ENCODE measurements at places on chromosomes 1 and 21.
A peak's percentile ranks its signal among the peaks of the same experiment; 100 is the strongest.

DNA sequence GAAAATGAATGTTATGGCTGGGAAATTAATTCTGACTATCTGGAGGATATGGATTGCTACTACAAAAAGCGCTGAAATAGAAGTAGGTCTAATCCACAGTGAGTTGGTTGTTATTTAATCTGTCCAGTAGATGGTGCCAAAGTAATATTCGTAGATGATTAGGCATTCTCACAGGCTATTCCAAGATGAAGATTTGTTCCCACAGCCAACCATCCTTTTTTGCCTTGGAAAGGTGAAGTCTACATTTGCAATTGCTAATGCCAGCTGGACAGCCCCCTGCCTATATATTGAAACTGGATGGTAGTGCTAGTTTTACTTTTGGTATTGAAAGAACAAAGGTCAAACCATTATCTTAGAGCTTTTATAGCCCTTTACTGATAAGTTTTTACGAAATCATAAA, 43.8 kb downstream of the RBM11 start:
- DNase-seq, result no peak

DNA sequence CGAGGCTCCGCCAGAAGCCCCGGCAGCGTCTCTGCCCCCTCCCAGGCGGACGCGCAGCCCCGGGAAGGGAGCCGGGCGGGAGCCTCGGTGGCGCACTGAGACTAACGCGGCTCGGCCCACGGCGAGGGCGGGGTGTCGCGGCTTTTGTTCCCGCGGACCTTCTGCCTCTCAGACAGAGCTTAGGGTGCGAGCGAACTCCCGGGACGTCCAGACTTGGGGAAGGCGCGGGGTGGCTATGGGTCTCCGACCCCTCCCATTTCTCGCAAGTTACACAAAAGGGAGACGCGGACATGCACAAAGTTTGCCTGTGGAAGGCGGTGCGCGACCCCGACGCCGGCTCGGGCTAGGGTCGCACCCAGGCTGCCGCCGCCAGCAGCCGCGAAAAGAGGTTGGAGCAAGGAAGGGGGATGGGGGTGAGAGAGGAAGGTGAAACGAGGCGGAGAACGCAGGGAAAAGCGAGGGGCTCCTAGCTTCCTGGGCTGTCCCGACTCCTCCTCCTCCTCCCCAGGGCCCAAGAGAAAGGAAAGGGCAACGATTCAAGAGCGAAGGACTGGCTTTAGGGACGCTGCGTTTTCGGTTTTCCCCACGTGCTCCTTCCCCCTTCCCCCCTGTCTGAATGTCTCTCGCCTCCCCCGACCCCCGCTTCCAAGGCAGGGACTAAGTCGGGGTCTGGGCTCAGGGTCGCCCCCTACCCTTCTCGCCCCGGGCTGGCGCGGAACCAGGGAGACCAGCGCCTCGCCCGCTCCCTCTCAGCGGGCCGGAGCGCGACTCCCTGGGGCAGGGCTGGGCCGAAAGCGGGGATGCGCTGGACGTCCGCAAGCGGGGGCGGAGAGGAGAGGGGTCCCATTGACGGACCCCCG, 729 bp downstream of the APP start:
- DNase-seq, result peak; percentile 70

GRCh38 chr1:182709225-182709764, 24.9 kb upstream of the RGS8 start:
- DNase-seq, result no peak

DNA sequence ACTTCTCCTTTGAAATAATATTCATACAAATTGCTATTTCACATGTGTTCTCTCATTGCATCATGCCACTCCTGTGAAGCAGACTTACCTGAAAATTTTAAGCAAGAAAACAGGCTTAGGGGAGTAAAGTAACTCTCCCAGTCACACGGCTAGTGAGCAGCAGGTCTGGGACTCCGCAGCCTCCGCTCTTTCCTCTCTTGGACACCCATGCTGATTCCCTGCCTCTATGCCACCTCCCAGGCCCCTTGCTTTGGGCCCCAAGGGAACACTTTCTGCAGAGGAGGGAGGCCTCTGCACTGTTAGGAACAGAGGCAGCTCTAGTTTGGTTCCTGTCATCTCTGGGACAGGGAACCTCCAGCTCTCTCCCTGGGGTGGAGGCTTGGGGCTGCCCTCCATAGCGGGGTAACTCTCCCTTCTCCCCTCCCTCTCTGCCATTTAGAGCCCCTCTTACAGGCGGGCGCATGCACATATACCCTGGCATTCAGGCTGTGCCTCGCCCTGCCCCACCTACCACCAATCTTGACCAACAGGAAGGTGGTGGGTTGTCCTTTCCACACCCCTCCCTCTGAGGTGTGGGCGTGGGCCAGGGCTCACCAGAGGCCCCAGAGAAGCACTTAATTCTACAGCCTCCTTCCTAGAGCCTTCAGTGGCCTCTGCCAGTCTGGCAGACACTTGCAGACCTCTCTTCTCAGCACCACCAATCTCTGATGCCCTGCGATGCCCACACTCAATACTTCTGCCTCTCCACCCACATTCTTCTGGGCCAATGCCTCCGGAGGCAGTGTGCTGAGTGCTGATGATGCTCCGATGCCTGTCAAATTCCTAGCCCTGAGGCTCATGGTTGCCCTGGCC, at the start of gene RXFP4:
Gene RXFP4 (plus strand): TSS at position 646 of the 852 bp plus-strand sequence. CDS start 72 bp downstream, at position 718.
- peak; percentile 34 for DNase-seq

DNA sequence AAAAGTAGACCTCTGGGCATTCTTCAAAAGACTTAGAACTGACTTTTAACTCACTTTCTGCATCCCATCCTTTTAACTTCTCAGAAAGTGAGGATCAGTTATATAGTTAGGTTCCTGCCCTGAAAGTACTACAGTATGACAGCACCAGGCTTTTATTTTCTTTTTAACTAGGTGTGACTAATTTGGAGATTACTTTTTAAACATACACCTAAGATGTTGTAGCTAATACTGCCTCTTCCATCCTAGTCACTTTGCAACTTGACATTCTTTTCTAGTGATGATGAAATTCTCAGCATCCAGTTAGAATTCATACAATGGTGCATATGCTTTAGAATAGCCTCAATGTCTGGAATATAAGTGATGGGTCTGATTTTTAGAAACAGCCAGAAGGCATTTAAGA, 24.6 kb downstream of the RUNX1 start:
- DNase-seq, result no peak

DNA sequence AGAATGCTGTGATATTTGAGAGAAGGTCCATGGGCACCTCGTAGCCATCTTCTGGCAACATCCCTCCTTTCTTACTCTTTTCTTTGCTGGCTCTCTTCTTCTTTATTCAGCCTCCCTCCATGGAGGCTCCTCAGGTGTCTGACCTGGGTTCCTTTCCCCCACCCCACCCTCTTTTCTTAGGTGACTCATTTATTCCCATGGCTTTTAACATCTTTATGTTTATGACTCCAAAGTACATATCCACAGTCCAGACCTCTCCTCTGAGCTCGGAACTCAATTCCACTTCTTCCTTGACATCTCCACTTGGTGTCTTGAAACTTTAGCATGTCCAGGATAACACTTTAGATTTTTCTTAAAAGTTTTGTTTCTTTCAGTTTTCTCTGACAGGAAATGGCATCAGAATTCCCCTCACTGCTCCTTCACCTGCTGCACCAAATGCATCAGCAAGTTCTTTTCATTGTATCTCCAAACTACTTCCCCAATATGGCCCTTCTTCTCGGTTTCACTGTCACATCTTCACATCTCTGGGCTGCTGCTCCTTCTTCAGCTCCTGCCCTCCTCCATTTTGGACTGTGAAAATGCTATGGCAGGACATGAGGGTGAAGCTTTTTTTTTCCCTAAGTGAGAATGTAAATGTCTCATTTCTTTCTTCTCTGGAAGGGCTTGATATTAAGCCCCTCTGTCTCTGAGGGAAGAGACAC, 95.9 kb downstream of the GIPC2 start:
- no peak for DNase-seq

GRCh38 chr1:241637046-241637590, 3.1 kb downstream of the CHML start:
- no peak for DNase-seq

DNA sequence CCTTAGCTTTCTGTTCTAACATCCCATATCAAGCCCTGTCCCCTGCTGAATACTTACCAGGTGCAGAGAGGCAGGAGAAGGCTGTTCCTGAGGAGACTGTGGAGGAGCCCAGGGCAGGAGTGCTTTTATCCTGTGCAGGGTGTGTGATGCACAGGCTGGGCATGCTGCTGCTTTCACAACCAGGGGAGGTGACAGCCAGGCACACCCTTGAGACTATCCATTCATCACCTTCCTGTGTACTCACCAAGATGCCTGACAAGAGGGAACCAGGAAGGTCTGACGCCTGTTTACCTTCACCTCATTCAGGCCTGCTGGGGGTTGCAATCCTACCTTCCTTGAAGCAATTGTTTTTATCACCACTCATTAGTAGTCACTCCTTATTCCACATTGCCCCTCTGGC, at the start of gene LCE3E:
Gene LCE3E (minus strand): TSS at position 100 of the 400 bp plus-strand sequence. CDS start 572 bp downstream, outside the sequence.
- no peak for DNase-seq
